ENCODE measurements at places on chromosomes 16 and 17. TPM values are rescaled to one million over a fixed set of nuclear protein-coding genes. Genes with fewer than 3 reads are reported as not detected.

EPOP gene
- 10.5 TPM for total RNA-seq

SOST gene
- 0.34 TPM for total RNA-seq

PITPNM3 gene
- total RNA-seq, result 66.7 TPM

RTN4RL1 gene
- total RNA-seq, result 21.2 TPM

NUDT16L1 gene
- total RNA-seq, result 39.1 TPM

GCGR gene
- not detected for total RNA-seq

PRDM7 gene
- total RNA-seq, result not detected

TTLL6 gene
- total RNA-seq, result 3.3 TPM

TMEM88 gene
- total RNA-seq, result 2.8 TPM

DNASE1L2 gene
- total RNA-seq, result 17.7 TPM

CCL14 gene
- not detected for total RNA-seq

CRYBA1 gene
- not detected for total RNA-seq

TOB1 gene
- 49.3 TPM for total RNA-seq

CDH13 gene
- 53.3 TPM for total RNA-seq

- no peak for DNase-seq
Measured at GRCh38 chr16:75566758-75567255, 628 bp downstream of the GABARAPL2 start.

GRCh38 chr16:77833921-77834634 is 45.7 kb downstream of the VAT1L start:
- no peak for DNase-seq

DNA sequence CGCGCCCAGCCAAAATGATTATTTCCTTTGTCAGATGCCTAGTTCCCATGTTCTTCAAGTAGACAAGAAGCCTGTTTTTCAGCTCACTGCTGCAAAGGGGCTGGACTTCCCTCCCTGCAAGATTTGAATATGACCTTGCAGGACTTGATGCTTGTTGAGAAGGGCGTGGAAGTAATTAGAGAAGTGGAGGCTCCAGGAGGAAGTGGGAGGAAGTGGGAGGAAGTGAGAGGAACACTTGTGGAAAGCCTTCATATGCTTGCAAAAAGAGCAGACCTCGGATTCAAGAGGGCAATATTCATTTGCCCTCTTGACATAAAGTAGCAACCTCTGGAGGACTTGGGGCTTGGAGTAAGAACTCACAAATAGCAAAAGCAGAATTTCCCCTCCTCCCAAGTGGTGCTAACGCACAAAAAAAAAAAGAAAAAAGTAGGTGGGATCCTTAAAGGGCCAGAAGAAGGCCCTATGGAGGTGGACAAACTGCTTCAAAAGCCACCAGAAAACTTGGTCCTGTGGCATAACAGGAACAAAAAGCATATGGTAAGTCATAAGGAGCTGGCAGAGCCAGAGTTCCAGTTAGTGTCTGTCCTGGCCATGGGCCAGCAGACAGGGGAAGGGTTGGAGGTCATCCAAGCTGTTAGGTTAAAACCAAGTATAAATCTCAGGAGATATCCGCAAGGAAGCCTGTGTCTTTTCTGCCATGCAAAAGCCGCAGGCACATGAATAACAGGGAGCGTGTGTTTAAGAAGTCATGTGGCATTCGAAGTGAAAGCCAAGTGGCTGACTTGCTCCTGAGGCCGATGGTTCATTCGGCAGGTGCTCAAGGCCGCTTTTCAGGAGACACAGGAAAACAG is 20.6 kb upstream of the PRKAR1A start:
- DNase-seq, result no peak

- DNase-seq, result no peak
Measured at GRCh38 chr17:35519439-35519838, 18.0 kb downstream of the SLFN12L start.

- DNase-seq, result no peak
Measured at GRCh38 chr17:48194097-48194550, 86.6 kb downstream of the SNX11 start.

DNA sequence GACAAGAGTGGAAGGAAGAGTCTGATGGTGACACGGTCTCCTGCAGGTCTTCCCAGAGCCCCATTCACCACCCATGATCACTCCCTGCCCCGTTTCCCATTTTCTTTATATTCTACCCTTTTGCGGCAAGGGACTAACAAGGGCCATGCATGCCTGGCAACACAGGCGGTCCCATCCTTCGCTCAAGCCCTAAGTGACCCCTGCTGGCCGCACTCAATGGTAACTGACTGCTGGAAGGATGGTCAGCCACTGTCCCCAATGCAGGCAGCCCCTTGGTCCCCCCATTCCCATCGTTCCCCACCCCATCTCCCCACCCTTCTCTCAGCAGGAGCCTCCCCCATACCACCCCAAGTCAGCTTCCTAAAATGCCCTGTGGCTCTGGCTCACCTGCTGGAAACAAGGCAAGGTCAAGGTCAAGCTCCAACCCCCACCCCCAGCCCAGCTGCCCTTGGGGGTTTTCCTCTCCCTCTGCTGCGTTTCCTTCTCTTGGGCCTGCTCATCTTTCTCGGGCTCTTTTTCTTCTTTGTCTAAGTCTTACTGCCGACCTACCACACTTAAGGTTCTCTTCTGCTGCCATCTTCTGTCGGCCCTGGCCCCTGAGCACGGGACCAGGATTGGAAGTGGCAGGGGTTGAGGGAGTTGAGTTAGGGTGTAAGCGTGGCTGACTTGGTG is 116.0 kb downstream of the RPTOR start:
- no peak for DNase-seq

GRCh38 chr17:80045703-80046102 is 9.3 kb downstream of the CCDC40 start:
- no peak for DNase-seq

GRCh38 chr16:66508914-66509496 is 40.9 kb downstream of the TK2 start:
- no peak for DNase-seq

DNA sequence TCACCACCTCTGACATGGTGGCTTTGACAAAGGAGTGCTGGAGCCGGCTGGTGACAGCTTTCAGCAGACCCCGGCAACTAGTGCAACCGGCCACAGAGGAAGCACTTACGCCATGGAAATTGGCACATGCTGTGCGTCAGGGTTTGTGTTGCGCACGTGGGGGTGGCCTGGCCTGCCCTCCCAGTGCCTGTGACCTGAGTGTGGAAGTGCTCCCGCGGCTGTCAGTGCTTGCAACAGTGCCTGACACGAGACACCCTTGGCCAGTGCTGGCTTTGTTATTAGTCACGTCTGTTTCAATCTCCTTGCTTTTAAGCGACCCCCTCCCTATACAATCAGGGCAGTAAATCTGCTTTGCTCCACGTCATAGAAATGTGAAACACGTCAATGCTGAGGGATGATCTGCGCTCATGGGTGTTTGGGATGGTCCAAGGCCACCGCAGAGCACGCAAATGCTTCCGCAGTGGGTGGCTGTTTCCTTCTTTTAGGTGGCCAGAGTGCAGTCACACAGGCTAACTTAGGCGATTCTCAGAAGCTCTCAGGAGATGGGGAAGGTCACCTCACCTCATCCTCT is 64.3 kb downstream of the PGS1 start:
- DNase-seq, result no peak

DNA sequence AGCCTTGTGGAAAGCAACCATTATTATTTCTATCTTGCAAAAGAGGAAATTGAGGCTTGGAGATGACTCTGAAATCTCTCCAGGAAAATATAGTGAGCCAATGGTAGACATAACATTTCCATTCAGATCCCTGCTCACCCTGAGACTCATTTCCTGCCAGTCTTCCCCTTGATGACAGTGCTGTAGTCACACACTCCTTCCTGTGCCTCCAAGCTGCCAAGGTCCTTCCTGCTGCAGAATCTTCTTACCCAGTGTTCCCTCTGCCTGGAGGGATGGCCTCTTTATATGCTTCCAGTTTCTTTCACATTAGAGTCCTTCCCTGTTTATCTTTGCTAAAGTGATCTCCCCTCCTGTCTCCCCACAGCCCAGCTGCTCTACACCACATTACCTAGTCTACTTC is 648.1 kb downstream of the TOX3 start:
- no peak for DNase-seq

DNA sequence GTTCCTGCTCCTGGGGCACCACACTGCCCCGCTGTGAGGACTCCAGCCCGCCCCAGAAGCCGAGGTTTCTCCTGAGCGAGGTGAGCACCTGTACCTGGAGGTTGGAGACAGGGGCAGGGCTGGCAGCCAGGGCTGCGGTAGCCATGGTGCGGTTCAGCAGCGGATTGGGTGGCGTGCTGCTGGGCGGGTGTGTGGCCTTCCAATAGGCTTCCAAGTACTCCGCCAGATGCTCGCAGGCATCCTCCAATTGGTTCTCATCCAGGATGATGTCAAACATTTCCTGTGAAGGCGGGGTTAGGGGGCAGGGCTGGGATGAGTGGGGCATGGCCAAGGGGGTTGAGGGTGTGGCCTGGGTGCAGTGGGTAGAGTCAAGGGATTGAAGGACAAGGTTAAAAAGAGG is 11.3 kb upstream of the ARL5C start:
- DNase-seq, result no peak

GRCh38 chr17:65294181-65294719 is 157.1 kb downstream of the RGS9 start:
- DNase-seq, result peak; percentile 35

Data from dorsolateral prefrontal cortex (tissue), 122 donors.